Fibroblast of mammary gland (primary cell): ENCODE measurements at places on chromosomes 16 and 17.

- peak; percentile 35 for DNase-seq
Observed at GRCh38 chr16:68086860-68087268, 1.7 kb downstream of the NFATC3 start.

DNA sequence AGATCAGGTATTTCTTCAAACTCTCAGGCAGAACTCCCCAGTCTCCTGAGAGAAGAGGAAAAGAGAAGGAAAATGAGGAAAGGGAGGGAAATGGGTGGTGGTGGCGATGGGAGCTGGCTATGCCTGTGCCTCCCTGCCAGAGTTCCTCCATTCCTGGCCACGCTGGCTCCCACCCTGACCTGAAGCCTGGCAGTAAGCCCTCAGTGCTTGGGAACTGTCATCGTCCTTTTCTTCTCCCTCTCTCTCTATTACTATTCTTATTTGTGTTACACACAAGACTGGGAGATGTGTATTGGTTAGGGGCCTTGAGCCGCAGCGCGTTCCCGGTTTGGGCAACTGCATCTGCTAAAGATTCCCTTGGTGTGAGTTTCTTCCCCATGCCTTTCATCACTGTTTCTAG is 44.6 kb downstream of the GOSR1 start:
- no peak for DNase-seq

GRCh38 chr17:1227365-1227764 is 42.9 kb upstream of the BHLHA9 start:
- no peak for DNase-seq

GRCh38 chr16:81994485-81994884 is 16.8 kb downstream of the SDR42E1 start:
- no peak for DNase-seq

DNA sequence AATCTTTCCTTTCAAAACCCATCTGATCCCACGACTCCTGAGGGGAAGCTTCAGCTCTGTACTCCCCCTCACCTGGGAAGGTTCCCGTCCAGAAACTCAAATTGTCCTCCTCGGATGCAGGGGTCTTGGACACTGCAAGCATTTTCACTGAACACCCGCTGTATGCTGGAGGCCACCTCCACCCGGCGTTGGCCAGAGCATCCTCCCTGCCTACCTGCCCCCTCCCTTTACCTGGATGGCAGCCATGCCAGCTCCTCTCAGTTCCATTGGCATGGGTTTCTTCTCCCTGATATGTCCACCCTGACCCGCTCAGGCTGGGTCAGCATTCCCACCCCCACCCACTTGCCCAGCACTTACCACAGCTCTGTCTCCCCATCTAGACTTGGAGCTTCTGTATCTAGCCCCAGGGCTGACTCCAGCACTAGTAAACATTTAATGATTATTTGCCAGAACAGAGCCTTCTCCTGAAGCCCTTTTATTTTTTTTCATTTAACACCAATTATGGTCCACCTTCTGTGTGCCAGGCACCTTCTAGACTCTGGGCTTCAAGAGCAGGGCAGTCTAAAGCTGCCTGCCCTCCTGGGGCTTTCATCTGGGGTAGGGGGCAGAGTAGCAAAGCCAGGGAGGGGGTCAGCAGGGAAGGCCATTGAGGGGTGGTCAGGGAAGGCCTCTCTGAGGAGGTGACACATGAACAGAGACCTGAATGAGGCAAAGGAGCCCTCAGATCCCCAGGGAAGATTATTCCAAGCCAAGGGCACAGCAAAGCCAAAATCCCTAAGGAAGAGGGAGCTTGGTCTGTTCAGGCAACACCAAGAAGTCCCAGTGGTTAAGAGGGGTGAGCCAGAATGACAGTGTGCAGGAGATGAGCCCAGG is 8.9 kb upstream of the KRT19 start:
- no peak for DNase-seq

GRCh38 chr16:11431915-11432465 is 86.7 kb downstream of the RMI2 start:
- DNase-seq, result peak; percentile 81

DNA sequence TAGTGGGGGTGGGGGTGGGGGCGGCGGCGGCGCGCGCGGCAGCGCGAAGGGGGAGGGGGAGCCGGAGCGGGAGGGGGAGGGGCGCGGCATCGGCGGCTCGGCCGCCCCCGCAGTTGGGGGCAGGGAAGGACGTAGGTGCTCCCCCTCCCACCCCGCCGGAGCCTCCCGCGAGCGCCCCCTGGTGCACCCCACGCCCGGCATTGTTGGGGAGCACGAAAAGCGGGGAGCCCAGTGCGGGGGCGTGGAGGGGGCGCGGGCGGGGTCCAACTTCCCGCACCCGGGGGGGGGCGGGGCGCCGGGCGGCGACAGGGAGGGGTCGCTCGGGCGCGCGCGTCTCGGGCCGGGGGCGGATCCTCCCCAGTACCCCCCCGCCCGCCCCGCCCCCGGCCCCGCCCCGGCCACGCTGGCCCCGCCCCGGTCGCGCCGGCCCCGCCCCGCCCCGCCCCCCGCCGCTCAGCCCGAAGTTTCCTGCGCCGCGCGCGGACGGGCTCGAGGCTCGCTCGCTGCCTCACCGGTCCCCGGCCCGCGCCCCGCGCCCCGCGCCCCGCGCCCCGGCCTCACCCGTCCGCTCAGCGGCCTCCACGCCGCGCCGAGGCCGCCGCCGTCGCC is at the start of gene CACNA1H:
CACNA1H (plus strand) TSS at position 456 of the 609 bp plus-strand sequence. CDS start 632 bp downstream, outside the sequence.
- no peak for DNase-seq

GRCh38 chr16:85446951-85447692 is 166.0 kb upstream of the GSE1 start:
- no peak for DNase-seq

- peak; percentile 84 for DNase-seq
Observed at GRCh38 chr17:14926526-14927122, 338.5 kb downstream of the PMP22 start.

- no peak for DNase-seq
Observed at GRCh38 chr16:83214671-83215070, 587.9 kb downstream of the CDH13 start.

DNA sequence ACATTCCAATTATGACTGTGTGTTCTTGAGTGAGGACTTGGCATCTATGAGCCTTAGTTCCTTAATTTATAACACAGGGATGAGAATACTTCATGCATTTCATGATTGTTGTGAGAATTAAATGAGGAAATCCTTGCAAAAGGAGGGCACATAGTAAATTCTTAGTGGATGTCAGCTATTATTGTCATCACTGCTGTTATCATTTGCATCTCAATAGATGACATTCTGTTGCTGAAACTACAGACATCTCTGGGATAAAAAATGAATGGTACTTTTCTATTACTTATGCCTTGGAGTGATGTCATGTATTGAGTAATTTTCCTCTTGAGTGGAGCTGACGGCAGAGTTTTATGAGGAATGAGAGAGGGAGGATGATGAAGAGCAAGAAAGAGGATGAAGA is 184.4 kb upstream of the CDH11 start:
- DNase-seq, result no peak

- peak; percentile 66 for DNase-seq
Observed at GRCh38 chr17:48351911-48352332, 78.1 kb downstream of the SKAP1 start.

GRCh38 chr17:82054351-82055022 is 2.8 kb downstream of the GPS1 start:
- DNase-seq, result no peak

DNA sequence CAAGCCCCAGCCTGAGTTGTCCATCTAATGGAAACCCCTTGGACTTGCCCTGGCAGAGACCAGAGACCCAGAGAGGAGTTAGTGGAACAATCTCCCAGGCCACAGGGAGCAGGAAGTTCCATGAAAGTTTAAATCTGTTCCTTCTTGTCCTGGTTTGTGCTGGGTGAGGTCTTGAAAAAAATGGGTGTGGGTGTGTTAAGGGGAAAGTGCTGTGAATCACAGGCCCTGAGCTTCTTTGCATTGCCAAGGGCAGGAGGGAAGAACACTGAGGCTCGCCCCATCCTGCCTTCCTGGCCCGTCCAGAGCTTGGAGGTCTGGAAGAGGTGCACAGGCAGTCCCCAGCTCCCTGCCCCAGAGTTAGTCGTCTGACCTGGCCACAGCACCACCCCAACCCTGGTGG is 2.3 kb downstream of the ADORA2B start:
- peak; percentile 72 for DNase-seq

DNA sequence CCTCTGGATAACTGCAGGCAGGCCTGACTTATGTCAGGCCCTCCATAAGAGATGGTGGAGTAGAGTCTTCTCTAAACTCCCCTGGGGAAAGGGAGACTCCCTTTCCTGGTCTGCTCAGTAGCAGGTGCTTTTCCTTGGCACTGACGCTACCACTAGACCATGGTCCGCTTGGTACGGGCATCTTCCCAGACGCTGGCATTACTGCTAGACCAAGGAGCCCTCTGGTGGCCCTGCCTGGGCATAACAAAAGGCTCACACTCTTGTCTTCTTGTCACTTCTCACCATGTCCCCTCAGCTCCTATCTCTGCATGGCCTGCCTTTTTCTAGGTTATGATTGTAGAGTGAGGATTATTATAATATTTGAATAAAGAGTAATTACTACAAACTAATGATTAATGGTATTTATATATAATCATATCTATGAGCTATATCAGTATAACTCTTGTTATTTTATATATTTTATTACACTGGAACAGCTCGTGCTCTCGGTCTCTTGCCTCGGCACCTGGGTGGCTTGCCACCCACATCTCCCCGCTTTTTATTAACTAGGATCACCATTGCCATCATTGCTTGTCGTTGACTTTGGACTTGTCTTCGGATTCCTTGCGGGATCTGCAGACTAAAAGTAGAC is 59.8 kb upstream of the ARL4D start:
- DNase-seq, result peak; percentile 38

DNA sequence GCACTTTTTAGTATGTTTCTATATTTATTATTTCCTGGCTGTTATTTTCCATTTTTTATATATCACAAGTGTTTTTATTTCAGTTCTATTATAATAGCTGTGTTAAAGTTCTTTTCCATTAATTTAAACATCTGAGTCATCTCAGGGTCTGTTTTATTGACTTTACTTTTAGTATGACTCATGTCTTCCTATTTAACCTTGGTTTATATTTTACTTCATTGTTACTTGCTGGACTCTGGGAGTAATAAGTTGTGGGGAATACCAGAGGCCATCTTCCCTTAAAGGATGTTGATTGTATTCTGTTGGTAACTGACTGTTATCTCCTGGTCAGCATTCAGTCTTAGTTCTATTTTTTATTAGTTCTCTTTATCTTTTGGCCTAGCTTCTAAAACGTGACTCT is 1508.2 kb downstream of the CDH11 start:
- DNase-seq, result no peak

DNA sequence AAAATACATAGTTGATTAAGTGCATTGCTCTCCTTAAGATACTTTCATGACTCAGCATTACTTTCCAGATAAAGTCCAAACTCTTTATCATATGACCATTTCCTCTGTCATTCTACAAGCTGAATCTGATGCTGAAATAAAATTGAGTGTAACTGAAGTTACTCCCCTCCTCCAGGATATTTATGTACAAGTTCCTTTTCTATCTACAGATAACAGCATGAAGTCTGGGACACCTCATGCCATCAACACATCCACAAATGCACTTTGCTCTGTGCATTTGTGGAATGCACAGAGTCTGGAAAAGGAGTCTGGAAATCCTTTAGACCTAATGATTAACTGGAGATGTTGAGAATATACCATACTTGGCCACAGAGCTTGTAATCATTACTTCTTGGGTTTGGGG is 60.5 kb downstream of the ACSM2B start:
- DNase-seq, result no peak

DNA sequence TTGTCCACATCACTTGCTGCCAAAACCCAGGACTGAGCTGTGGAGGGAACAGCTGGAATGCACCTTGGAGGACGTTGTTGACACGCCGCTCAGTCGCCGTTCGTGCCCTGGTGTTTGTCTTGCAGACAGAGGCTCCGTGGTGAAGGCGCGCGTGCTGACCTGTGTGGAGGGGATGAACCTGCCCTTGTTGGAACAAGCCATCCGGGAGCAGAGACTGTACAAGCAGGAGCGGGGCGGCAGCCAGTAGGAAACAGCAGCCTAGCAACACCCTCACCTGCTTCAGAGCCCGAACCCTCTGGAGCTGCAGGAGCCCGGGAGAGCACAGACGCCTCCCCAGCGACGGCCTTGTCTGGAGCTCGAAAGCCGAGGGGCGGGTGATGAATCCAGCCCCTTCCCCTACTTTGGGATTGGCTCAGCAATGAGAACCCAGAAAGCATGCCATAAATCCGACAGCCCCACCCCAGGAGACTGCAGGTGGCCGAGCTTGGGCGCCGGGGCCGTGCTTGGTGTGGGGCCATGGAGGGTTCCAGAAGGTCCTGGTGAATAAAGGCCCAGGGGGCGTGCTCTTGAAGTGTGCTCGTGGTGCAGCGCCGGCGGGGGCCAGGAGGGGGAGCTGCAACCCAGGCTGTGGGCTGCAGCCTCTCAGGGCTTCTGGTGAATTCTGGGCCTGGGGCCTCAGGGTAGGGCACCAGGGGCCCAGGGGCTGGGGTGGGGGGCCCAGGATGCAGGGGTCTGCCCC is 470 bp upstream of the CDK3 start:
- peak; percentile 39 for DNase-seq

DNA sequence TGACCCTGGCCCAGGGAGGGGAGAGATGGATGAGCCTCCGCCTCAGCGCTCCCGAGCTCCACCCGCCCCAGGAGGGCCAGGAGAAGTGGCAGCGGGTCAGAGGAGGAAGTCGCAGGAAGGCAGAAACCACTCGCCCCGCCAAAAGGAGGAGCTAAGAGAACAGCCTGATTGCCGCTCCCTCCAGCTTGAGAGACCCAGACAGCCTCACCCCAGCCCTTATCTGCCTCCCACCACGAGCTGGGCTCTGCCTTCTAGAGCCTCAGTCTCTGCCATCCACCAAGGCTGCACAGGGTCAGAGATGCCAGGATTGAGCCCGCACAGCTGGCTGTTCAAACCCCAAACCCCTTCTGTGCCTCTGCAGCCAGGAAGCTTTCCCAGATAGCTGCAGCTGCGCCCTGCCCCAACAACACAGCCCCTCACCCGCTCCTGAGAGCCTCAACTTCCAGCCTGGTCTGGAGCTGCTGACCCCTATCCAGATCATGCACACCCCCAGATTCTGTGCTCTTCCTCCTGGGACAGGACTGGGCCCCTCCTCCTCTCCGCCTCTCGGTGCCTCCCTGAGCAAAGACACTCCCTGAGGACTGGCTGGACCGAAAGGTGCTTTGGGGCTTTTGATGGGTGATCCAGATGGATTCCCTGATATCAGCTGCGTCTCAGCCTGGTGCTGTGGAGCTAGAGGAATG is 1.0 kb upstream of the ATP2A3 start:
- peak; percentile 19 for DNase-seq

DNA sequence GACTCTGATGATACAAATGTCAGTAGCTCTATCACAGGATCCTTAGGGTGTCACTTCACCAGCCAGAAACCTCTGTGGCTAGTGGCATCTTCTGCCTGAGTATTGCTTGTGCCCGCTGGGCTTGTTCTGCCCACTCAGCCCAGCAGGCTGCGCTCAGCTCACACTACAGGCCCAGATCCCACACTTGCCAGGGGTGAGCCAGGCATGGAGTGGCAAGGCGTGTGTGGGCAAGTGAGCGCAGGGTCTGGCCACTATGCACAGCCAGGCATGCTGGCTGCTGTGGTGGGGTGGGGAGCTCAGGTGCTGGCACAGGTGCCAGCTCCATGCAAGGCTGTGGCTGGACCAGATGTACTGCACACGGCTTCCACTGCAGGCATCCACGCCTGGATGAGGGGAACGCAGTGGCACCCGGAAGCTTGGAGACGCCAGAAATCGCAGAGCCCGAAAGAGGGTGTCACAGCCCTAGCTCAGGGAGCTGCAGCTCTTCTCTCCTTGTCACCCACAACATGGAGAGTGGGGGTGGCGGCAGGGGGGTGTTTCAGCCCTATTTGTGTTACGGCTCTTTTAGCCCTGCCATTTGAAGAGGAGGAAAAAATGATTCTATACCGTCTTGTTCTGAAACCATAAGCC is 10.2 kb downstream of the CFAP97D1 start:
- no peak for DNase-seq
